ENCODE measurements at places on chromosomes 4 and X.

DNA sequence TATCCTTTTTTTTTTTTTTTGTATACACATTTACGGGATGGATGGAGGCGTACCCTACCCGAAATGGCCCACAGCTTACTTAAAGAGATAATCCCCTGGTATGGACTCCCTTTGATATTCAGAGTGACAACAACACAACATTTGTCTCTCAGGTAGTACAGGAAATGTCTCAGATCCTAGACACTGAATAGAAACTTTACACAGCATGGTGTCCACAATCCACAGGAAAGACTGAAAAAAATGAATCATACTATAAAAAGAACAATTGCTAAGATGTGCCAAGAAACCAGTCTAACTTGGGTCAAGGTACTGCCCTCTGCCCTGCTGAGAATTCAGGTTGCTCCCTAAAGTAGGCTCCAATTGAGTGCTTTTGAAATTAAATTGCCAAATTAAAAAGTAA is 100.8 kb upstream of the LANCL3 start:
- no peak for DNase-seq

DNA sequence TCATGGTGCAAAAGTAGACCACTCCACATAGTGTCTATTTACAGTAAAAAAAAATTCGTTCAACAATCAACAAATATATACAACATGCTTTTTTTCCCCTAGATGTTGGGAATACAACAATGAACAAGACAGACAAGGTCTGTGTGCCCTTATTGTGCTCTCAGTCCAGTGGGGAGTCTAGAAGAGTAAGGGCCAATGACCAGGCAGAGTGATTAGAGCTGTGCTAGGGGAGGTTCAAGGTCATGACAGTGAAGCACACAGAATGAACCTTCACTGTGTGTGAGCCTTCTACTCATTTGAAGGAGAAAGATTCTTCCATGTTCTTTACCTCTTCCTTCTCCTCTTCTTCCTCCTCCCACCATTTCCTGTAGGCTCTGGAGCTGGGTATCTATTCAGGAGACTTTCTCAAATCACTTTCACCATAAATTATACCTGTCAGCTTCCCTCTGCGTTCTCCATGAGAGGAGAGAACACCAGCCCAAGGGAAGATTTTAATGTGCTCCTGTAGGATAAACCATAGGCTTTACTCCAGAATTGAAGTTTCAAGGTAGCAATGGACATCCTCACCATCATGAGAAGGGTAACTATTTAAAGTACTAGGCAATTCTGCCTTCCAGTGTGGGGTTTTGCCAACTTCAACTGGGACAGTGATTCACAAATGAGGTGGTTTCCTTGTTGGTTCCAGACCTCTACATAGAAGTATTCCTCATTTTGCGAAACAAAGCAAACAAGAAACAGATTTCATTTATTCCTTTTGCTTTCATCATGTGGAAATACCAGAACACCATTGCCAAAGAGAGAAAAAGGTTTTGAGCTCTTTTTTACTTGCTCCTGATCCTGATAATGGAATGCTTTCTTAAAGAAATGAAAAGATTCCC is 246.9 kb upstream of the GPC4 start:
- DNase-seq: no peak

DNA sequence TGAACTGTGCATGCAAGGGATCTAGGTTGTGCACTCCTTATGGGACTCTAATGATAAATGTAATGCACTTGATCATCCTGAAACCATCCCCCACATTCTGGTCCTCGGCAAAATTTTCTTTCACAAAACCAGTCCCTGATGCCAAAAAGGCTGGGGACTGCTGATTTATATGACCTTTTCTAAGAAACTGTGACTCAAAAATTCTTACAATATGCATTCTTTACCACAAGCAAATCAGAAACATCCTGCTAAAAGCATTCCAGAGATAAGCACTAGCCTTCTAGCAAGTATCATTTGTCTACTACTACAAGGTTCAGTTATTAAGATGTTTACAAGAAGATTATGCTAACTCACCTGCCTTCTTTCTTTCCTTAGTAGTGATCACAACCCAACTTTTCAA is 166.5 kb upstream of the PCDH7 start:
- DNase-seq: no peak

DNA sequence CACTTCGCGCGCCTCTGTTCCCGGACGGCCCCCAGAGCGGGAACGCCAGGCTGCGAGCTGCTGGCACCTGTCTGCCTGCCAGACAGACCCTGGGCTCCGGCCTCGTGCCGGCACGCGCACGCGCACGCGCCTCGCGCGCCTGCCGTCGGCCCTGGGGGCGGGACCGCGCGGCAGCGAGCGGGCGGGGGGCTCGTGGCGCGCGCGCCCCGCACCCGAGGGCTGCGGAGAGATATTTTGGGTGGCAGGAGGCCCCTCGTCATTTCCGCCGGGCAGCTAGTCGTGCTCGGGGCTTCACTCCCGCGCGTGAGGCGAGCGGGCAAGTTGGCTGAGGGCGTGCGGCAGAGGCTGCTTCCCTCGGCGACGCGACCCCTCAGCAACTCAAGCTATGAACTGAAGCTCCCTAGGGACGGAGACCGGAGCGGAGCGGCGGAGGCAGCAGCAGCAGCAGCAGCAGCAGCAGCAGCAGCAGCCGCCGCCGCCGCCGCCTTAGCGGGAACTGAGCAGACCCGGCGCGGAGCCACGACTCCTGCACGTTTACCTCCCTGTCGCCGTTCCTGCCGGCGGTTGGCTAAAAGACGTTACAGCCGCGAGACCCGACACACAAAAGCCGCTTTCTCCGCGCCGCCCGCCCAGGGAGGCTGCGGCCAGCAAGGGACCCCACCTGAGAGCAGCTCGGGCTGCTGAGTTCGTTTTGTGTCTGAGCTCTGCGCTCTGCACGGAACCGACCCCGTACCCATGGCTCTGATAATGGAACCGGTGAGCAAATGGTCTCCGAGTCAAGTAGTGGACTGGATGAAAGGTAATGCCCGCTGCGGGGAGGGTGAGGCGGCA is at the start of gene CNKSR2:
TSS of gene CNKSR2 (plus strand) at position 256 of the 831 bp plus-strand sequence. CDS start at position 736, 480 bp downstream.
- peak; percentile 53 for DNase-seq

DNA sequence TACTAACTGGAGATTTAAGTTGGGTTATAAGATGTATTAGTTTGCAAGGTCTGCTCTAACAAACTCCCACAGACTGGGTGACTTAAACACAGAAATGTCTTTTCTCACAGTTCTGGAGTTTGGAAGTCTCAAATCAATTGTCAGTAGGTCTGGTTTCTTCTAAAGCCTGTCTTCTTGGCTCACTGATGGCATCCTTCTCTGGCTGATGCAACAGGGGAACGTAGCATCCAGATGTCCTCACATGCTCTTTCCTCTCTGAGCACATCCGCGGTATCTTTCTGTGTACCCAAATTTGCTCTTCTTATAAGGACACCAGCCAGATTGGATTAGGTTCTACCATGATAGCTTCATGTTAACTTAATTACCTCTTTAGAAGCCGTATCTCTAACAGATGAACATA is 63.2 kb upstream of the BMP3 start:
- no peak for DNase-seq

- no peak for DNase-seq
These were observed 151.1 kb upstream of the MAMLD1 start for GRCh38 chrX:150211988-150212387.

- no peak for DNase-seq
These were observed 7.0 kb downstream of the CYBB start for GRCh38 chrX:37786624-37787422.

DNA sequence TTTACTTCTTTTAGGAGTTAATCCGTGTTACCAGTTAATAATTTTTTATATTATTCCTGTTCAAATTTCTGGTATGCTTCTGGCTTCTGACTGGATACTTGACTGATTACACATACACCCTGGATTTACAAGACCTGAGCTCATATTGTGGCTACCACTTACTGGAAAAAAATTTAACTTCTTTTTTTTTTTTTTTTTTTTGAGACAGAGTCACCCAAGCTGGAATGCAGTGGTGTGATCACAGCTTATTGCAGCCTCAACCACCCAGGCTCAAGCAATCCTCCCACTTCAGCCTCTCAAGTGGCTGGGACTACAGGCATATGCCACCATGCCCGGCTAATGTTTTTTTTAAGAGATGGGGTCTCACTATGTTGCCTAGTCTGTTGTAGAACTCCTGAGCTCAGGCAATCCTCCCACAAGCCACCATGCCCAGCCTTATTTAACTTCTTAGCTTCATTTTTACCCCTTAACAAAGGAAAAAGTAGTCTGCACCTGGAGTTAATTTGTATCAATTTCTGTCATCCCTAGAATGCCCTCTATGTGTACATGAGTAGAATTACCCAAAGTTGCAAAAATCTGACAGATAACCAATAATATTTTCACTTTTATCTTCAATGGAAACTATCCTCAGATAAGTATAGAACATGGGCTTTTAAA is 50.3 kb downstream of the TMEM165 start:
- peak; percentile 53 for DNase-seq

DNA sequence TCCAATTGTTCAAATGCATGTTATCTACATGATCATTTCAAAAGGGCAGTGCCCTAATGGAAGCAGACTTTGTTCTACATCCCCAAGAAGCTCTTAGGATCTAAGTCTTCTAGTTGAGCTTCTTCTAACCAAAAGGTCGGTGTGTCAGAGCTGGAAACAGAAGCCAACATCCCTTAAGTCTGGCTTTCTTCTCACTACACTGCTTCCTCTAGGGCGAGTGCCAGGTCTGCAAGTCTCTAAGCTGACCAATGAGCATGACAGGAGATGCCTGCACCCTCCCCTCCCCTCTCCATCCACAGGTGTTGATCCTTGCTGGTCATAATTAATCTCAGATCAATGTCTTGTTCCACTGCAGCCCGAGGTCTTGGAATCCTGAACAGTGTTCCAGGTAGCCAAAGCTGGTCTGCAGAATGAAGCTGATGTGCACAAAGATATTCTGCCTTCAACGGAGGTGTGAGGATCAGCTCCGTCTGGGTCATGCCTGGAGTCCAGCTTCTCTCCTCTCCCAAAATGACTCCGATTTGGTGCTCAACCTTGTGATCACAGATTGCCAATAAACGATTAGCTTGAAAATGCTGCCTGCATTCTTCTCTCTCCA is 44.1 kb downstream of the WDR1 start:
- no peak for DNase-seq

- no peak for DNase-seq
These were observed 67.2 kb downstream of the SLIT2 start for GRCh38 chr4:20318909-20319277.

DNA sequence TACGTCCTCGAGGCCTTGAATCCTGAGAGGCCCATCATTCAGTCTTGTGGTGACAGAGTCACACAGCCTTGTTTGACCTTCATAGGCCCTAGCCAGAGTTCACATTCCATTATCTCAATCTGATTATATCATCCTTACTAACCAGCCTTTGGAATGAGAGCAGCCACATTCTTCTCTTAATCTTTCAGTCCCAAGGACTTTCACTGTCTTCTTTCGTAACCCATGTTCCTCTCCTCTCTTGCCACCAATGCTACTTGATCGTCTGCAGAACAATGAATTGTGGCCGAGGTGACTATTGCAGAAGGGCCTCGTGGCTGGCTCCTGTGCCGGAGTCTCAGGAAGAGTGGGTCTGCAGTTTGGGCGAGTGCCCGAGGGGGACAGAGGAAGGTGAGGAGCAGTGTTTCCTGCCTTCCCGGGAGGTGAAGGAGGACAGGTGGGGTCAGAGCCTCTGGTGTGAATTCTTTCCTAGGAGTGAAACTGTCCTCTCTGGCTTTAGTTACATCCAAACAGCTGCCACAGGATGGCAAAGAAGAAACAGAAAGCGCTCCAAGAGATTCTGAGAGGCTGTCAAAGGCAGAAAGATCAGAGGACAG is 94.6 kb downstream of the LIMCH1 start:
- DNase-seq: no peak

DNA sequence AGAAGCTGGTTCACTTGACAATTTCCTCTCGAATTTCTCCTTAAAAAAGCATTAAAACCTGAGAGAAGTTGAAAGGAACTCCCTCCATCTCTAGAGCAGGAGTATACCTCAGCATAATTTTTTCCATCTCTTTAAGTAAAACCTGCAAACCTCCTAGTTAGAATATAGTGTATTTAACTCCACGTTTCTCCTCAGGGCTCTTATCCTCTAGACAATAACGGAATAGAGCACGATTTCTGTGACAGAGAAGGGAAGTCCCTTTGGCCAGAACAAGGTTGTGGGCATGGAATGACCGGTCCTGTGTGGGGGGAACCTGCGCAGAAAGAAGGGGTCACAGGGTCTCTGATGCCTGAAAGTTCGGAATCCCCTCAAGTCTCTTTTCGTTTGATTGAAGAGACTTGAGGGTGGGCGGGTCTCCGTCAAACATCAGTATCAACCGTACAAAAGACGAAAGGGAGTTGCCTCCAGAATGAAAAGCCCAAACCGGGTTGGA is 697 bp downstream of the ZNF280C start:
- DNase-seq: no peak

- DNase-seq: no peak
These were observed 171.8 kb upstream of the PACRGL start for GRCh38 chr4:20528508-20528907.

DNA sequence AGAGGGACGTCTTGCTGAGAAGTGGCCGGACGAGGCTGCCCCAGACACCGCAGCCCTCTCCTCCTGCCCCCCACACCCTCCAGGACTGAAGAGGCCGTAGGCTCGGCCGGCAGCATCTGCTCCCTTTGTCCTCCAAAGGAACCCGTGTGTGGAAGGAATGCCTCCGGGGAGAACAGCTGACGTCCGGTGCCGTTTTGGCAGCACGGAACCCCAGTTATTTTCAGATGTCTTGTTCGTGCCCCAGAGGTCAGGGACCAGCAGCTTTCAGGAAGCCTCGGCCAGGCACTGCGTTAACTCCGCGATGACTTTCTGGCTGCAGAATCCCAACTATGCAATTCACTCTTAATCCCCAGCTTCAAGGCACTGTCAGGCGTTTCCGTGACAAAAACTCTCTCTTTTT is 10.9 kb upstream of the PPP2R3B start:
- peak; percentile 80 for DNase-seq

- DNase-seq: no peak
These were observed 120.4 kb downstream of the CHIC1 start for GRCh38 chrX:73683236-73683859.

DNA sequence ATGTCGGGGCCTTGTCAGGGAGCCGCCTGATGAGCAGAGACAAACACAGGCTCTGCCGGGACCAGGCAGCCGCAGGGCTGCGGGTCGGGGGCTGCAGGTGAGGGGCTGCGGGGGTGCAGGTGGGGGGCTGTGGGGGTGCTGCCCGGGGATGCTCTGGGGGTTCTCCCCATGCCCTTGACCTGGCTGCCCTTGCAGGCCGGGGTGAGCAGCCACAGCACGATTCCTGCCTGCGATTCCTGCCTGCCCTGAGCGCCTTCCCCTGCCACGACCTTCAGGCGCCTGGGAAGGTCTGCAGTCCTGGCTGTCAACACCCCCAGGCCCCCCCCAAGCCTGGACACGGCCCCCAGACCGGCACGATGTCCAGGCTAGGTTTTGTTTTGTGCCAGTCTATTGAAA is 106.3 kb downstream of the FAM53A start:
- no peak for DNase-seq

- no peak for DNase-seq
These were observed 5.6 kb downstream of the PAK3 start for GRCh38 chrX:111101580-111101979.

- no peak for DNase-seq
These were observed 427.7 kb upstream of the MAGEB2 start for GRCh38 chrX:29787656-29788055.

DNA sequence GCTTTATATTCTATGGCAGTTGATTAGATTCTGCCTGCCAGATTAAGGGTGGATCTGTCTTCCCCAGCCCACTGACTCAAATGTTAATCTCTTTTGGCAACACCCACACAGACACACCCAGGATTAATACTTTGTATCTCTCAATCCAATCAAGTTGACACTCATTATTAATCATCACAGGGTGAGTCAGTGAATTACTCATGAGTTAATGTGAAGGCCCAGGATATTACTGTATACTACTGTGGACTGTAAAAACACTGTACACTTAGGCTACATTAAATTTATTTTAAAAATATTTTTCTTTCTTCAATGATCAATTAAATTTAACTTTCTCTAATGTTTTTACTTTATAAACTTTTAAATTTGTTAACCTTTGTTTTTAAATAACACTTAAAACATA is 87.7 kb downstream of the NAP1L3 start:
- DNase-seq: no peak

Measured in muscle of back (tissue), 13 donors.